HS-5 (cell line): ENCODE measurements at places on chromosomes 12 and 14.

GRCh38 chr12:5309654-5310053 lies 122.3 kb upstream of the NTF3 start:
- DNase-seq, result no peak

- DNase-seq, result no peak
Observed at GRCh38 chr12:29738365-29738764, 45.4 kb downstream of the TMTC1 start.

DNA sequence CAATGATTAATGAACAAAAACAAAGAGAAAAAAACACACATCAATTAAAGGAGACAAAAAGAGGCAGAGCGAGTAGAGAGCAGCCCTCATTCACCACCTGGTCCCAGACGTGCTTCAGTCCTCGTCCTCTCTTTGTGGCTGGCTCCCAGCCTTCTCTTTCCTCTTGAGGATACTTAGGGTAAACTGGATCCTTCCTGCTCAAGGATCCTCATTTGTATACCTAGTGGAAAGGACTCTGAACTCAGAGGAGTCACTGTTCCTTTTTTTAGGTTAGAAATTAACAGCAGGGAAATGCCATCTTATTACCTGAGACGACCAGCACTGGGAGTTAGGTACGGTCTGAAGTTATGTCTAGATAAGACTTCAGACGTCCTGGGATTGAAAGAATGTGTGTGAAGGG lies 9.7 kb downstream of the MLEC start:
- no peak for DNase-seq

DNA sequence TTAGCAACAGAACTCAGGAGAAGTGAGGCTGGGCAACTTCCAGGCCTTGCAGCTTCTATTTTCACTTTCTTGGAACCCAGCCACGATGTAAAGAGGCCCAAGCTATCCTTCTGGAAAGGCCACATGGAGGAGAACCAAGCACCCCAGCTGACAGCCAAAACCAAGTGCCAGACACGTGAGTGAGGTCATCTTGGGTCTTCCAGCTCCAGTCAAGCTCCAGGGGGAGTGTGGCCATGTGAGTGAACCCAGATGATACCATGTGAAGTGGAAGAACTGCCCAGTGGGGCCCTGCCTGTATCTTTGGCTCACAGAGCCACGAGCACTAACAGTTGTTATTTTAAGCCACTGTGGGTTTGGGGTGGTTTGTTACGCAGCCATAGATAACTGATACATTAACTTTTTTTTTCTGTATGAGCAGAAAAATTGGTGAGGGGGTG lies 126.8 kb upstream of the MAP1LC3B2 start:
- DNase-seq, result no peak

DNA sequence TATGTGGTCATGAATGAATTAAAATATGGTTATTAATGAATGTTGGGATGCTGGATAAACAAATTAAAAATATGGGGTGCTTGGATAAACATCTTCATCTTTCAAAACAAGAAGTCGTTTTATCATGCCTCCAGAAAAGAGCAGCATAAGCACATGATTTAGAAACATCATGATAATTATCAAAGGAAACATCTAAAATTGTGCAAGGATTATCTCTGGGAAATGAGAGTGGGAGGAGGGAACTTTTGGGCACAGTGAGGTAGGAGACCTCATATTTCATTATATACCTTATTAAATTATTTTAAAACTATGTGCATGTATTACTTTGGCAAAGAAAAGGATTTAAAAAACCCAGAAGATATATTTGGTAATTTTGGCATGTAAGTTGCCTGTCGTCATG lies 8.9 kb downstream of the C3AR1 start:
- DNase-seq, result no peak

DNA sequence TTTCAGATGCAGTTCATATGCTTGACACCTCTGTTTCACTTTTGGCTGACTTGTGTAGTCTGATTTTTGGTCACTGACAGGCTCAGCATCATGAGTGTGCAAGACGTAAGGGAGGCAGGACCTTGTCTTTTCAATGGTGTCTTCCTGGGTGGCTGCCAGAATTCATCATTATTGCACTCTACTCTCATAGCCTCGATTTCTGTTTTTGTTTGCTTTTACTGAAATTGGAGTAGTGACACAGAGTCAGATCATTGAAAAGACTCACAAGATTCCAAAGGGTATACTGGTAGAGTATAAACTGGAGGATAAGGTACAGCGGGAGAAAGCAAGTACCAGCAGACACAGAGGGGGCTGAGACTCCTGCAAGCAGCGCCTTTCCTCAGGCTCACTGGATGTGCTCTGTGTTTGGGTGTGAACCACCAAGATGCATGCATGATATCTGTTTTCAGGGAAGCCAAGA lies 126.3 kb upstream of the FGD4 start:
- DNase-seq, result no peak

DNA sequence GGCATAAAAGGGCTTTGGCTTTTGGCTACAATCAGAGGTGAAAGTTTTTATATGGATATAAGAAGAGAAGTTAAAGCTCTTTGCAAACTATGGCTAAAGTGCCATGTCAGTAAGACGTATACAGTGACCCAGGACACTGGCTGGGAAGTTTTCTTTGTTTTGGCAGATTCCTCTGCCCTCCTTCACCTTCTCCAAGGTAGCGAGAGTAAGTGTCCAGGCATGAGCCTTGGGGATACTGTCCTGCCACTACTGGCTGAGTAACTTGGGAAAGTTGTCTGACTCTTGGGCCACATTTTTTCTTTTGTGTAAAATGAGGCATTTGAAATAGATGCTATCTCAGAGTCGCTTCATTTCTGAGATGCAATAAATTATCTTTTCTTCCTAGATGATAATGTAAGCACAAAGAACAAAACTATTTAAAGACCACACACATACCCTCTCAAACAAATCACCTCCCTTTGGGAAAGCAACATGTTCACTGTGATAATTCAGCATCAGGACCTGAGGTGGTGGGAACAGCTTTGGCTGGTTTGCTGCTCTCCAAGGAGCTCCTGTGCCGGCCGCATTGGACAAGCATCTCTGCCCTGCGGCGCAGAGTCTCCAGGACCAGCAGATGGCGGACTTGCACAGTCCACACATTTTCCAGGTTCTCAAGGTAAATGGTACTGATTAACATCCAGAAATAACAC lies 106.3 kb downstream of the PTCSC3 start:
- DNase-seq, result peak; percentile 39

- no peak for DNase-seq
Observed at GRCh38 chr12:56220611-56221231, 1.0 kb downstream of the RNF41 start.

- no peak for DNase-seq
Observed at GRCh38 chr14:36973806-36974442, 198.5 kb downstream of the SLC25A21 start.
